ENCODE measurements at places on chromosomes 6 and 20. TPM values are rescaled to one million over a fixed set of nuclear protein-coding genes. Genes with fewer than 3 reads are reported as not detected.
A peak's percentile ranks its signal among the peaks of the same experiment; 100 is the strongest.

DNA sequence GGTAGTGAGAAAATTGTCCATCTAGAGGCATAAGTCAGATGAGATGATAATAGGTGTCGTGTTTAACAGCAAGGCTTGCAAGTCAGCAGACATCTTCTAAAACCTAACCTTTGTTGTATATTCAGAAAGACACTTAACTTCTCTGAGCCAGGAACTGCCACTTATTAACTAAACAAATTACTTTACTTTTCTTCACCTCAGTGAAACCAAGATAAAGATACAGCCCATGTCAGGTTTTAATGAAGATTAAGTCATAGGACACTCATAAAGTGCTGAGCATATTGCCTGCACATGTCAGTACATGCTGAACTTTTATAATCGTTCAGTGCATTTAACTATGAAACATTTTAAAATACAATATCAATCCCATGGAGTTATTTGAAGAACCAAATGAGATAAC lies 286.8 kb downstream of the NKAIN2 start:
- DNase-seq = no peak

DNA sequence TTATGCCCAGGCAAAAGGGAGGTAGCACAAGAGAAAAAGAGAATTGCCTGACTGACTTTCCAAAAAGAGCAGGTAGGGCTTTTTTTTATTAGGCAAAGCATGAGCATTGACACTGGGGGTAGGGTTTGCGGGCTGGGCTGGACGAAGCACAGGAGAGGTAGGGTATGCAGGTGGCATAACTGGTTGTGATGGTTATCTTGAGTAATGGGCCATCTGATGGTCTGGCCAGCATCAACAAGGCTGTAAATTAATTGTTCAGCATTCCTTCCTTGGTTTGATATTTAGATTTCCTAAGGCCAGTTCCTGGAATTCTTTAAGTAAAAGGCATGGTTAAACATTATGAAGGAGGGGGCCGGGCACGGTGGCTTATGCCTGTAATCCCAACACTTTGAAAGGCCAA lies 13.9 kb upstream of the BFSP1 start:
- DNase-seq = no peak

- DNase-seq = no peak
These were observed 3.2 kb downstream of the ARFGAP1 start for GRCh38 chr20:63275825-63276224.

DNA sequence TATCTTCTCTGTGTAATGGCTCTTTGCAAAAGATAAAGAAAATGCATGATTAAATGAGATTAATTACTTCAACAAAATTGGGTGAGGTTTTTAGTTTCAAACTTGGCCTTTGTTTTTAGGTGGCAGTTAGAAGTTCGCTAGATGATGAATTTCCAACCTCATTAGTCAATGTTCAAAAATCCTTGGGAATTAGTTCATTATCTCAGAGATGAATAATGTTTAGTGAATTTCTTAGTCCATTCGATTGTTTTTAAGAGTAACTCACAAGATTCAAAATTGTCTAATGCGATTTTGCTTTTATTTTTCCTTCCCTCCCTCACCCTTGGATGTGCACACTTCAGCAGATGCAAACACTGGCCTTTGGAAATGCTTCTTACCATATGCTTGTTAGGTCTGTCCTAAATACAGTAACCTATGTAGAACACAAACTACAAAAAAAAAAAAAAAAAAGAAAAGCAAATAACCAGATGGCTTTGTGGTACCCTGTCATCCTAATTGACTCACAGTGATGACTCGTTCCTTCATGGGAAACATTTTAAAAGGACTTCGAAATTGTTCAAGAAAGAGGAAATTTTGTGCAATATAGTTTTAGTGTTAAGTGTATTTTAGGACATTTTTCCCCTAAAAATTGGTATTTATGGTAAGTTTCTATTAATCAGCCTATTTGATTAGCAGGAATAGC lies 66.7 kb downstream of the FAM229B start:
- DNase-seq = no peak

GRCh38 chr6:155319902-155320301 lies 5.6 kb upstream of the TFB1M start:
- peak; percentile 37 for DNase-seq

DNA sequence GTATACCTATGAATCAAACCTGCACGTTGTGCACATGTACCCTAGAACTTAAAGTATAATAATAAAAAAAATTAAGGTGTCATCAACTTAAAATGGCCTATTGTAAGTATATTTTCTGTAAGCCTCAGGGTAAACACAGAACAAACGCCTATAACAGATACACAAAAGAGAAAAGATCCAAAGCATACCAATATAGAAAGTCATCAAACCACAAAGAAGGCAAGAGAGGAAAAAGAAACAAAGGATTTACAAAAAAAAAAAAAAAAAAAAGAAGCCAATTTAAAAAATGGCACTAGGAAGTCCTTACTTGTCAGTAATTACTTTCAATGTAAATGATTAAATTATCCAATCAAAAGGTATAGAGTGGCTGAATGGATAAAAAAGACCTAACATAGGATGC lies 24.6 kb upstream of the ASF1A start:
- DNase-seq = no peak

DNA sequence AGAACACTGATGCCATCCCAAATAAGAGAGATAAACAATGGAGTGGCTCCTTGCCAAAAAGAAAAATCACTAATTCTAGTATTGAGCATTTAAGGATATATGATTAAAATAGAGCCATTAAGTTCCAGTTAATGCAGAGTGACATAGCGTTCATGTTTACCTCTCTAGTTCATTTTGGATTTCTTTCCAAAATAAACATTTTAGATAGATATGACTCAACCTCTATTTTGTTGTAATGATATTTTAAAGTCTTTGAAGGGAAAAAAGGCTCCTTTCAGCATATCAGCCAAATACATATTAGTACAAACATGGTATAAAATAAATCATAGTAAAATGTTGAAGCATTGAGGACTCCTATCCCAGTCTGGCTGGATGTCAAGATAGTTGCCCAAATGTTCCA lies 33.4 kb downstream of the RWDD2A start:
- no peak for DNase-seq

GRCh38 chr20:20490673-20491072 lies 122.8 kb downstream of the INSM1 start:
- DNase-seq = no peak

GRCh38 chr20:10648651-10649050 lies 25.1 kb downstream of the JAG1 start:
- DNase-seq = no peak

DNA sequence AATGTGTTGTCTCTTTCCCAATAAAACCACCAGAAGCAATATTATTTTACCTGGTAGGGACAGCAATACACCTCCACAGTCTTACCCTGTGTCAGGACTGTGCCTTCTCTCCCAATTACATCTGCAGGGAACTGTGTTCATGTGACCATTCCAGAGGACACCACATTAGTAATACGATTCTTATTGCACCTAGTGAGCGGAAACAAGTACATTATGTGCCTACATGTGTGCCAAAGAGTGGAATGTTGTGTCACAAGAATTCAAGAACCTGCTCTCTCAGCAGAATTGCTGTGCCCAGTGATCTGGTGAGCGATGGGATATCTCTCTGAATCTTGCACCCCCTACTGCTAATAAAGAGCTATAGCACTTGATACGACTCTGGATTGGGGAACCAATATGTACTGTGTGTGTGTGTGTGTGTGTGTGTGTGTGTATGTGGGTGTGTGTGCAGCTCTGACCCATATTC lies 57.4 kb upstream of the FOXC1 start:
- no peak for DNase-seq

- no peak for DNase-seq
These were observed 8.8 kb downstream of the TMEM244 start for GRCh38 chr6:129852257-129852858.

GRCh38 chr20:60131375-60131774 lies 173.2 kb downstream of the CDH26 start:
- DNase-seq = no peak

- DNase-seq = peak; percentile 48
These were observed 541.5 kb downstream of the CD83 start for GRCh38 chr6:14658886-14659561.

- no peak for DNase-seq
These were observed 69.2 kb upstream of the ESR1 start for GRCh38 chr6:151738267-151738666.

DNA sequence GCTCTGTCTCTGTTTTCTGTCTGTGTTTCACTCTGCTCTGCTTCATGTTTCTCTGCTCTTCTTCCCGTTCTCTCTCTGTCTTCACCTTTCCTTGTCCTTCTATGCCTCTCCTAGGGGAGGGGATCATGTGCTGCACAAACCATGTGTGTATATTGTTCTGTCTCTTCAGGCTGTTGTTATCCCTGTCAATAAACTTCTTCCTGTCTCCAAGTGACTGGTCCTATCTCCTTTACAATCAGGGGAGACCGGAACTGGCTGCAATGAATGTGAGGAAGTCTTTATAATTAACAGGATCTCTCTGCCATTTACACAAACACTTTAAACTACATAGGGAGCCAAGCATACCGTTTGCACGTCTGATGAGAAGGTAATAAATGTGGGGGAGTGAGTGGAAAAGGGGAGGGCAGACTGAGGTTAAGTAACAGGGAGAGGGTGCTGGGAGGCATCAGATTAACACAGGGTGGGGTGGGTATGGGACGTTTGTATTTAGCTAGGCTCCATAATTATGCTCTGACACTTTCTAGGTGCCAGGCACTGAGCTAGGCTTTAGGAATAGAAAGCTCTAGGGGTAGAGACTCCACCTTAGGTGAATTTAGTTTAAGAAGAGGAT lies 626.1 kb downstream of the DHX35 start:
- no peak for DNase-seq

DNA sequence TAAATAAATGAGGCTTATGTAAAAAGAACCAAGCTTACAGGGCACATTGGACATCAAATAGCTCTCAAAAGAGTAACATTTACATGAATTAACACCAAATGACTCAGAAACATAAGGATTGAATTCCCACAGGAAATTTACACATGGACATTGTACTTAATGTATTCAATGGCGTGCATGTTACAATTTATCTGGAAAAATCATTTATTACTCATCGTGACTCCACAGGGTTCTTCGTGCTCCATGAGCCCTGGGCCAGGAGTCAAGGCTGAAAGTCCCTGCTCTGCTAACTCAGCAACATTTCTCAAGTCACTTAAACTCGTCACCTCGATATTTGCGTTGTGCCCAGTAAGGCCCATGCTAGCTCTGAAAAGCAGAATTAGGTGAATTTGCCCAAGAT lies 158.5 kb downstream of the PHACTR1 start:
- no peak for DNase-seq

- DNase-seq = no peak
These were observed 106.4 kb upstream of the PDE10A start for GRCh38 chr6:165769401-165769800.

- DNase-seq = no peak
These were observed 352.6 kb downstream of the RIMS1 start for GRCh38 chr6:72238900-72239299.

GRCh38 chr20:15806105-15806504 lies 767.1 kb downstream of the KIF16B start:
- DNase-seq = no peak

DNA sequence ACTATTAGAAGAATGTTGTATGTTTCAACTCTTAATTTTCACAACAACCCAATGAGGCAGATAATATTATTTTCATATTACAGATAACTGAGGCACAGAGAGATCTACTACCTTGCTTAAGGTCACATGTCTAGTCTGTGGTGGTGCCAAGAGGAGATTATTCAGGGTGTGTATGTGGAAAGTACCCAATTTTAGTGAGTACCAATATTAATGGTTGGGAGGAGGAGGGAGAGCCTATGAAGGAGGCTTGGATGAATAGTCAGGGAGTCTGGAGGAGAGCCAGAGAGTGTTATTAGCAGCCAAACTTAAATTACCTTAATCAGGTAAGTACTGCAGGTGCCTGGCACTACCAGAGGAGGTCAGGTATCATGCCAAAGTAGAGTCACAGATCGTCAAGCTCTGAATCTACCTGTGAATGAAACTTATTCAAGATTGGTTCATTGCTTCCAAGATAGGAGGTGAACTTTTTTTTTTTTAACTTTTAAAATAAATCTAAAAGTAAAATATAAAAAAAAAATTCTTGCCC lies 10.9 kb upstream of the CALHM6 start:
- DNase-seq = no peak

DNA sequence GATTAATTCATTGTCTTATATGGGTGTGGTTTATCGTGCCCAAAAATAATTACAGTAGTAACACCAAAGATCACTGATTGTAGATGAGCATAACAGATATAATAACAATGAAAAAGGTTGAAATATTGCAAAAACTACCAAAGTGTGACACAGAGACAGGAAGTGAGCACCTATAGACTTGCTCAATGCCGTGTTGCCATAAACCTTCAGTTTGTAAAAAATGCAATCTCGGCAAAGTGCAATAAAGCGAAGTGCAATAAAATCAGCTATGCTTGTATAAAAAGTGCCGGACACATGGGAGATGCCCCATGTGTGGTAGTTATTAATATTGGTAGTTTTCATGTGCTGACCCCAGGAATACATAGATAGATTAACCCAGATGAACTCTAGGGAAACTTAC lies 192.6 kb downstream of the NRN1 start:
- no peak for DNase-seq

- DNase-seq = no peak
These were observed 11.7 kb downstream of the EPB41L2 start for GRCh38 chr6:131051341-131051740.

GRCh38 chr20:47373206-47373733 lies 16.8 kb upstream of the ZMYND8 start:
- DNase-seq = no peak

GRCh38 chr6:90107771-90108282 lies 188.8 kb downstream of the BACH2 start:
- DNase-seq = peak; percentile 46

GRCh38 chr6:47634210-47635047 lies 64.0 kb upstream of the ADGRF4 start:
- DNase-seq = no peak

- DNase-seq = no peak
These were observed 6.6 kb downstream of the GMPR start for GRCh38 chr6:16244869-16245451.

DNA sequence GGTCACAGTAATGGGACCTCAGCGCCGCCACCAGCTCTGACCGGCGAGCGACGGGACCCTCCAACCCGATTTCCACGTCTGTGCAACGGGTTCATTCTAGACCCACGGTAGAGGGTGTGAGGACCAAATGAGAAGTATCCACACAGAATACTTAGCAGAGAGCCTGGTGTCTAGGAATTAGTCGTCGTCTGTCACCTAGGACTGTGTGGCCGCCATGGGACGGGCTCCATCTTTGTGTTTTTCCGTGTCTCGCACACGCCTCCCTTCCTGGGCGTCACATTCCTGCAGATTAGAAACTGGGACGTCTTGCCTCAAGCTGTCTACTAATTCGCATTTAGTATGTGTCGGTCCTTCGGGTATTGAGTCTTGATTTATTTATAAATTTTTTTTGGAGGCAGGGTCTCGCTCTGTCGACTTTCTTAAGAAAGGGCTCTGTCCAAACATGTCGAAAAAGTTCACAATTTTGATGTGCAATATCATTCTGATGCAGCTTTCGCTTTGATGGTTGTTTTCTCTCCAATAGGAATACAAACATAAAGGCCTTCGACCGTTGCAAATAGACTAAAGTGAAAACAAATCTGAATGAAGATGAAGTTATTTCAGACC lies 563 bp downstream of the MGME1 start:
- DNase-seq = no peak

Gene ZNF165
- 4.8 TPM for polyA plus RNA-seq

Gene BMP7
- not detected for polyA plus RNA-seq

Gene TINAG
- not detected for polyA plus RNA-seq

Gene SCGN
- polyA plus RNA-seq = not detected

Gene KHDRBS2
- polyA plus RNA-seq = 7.5 TPM

Gene MAVS
- polyA plus RNA-seq = 9.9 TPM

Gene PSORS1C2
- not detected for polyA plus RNA-seq

Gene GNAS-AS1
- not detected for polyA plus RNA-seq

Gene THBD
- polyA plus RNA-seq = not detected

Gene ZDHHC14
- 4.5 TPM for polyA plus RNA-seq

Gene BIRC7
- not detected for polyA plus RNA-seq

Gene SLC16A10
- 2.1 TPM for polyA plus RNA-seq

Gene AIF1
- 3.5 TPM for polyA plus RNA-seq

Measured in naive B cell (primary cell).